Breast epithelium (tissue), 4 donors: ENCODE measurements at places on chromosomes 1 and 21. TPM values are rescaled to one million over a fixed set of nuclear protein-coding genes. Genes with fewer than 3 reads are reported as not detected.
A peak's percentile ranks its signal among the peaks of the same experiment; 100 is the strongest.

- no peaks in the 10 kb centered on the region for H3K27me3 ChIP-seq
- peak; percentile 76 for DNase-seq
- H3K4me3 ChIP-seq, result peak overlapping the region; percentile 39
- H3K4me1 ChIP-seq, result peaks cover 29% of the 10 kb centered on the region
- H3K36me3 ChIP-seq, result no peaks in the 10 kb centered on the region
Measured at GRCh38 chr1:33338440-33339211, 17.7 kb upstream of the A3GALT2 start.

- H3K4me1 ChIP-seq, result peaks cover 11% of the 10 kb centered on the region
- H3K36me3 ChIP-seq, result no peaks in the 10 kb centered on the region
- H3K27me3 ChIP-seq, result no peaks in the 10 kb centered on the region
- H3K27ac ChIP-seq, result no peak overlapping the region
Measured at GRCh38 chr1:226719596-226720387, 19.3 kb downstream of the ITPKB start.

DNA sequence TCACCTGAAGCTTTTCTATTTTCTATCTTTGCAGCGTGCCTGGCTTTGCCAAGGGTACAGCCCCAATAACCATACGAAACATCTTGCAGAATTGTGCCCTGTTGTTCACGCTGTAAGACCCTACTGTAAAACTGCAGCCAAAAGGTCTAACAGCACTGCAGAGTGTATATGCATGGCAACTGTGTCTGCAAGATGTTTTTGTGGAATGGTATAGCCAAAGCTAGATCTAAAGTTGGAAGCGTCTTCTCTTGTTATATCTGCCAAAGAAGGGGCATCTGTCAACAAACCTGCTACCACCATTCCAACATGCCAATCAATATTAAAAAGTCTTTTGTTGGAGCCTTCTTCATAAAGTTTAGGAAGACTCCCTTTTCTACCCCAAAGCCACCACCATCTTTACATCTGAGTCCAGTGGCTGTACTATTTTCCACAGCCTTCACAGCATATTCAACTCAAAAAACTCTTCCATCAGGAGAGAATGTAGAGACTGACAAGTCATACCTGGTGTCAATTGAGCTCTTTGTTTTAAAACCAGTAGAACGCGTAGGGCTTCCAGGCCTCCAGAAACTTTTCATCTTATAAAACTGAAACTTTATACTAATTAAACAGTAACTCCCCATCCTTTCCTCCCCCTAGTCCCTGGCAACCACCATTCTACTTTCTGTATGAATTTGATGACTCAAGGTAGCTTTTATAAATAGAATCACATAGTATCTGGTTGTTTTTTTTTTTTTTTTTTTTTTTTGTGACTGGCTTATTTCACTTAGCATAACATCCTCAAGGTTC lies 40.0 kb downstream of the ZSCAN20 start:
- H3K27ac ChIP-seq, result no peak overlapping the region
- no peaks in the 10 kb centered on the region for H3K27me3 ChIP-seq
- H3K4me3 ChIP-seq, result no peak overlapping the region
- no peaks in the 10 kb centered on the region for H3K36me3 ChIP-seq
- DNase-seq, result no peak

- no peak overlapping the region for H3K4me3 ChIP-seq
- no peaks in the 10 kb centered on the region for H3K4me1 ChIP-seq
- no peaks in the 10 kb centered on the region for H3K36me3 ChIP-seq
- H3K27ac ChIP-seq, result no peak overlapping the region
- DNase-seq, result no peak
Measured at GRCh38 chr1:167489571-167490340, 28.6 kb downstream of the CD247 start.

DNA sequence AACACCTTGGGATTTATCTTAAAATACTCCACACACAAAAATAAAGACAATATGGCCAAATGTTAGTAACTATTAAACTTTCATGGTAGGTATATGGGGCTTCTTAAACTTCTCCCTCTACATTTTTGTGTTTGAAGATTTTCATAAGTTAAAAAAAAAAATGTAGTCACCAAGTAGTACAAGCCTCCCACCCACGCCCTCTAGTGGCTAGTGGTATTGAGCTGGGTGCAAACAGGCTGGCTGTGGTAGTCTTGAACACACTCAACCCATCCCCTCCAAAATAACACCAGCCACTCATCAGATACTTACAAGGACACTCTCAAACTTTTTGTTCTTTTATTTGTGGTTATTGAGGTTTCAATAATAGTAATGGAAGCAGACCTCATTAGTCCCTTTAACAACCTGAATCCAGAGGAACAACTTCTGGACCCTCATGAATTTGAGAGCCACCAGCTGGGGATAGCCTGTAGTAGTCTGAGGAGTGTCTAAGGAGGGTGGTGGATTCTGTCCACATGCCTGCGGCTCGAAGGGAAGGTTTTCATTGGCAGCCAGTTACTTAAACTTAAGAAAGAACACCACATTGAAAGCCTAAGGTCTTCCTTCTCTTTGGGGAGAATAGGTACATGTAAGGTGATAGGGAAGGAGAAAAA lies 15.6 kb downstream of the RD3 start:
- no peaks in the 10 kb centered on the region for H3K27me3 ChIP-seq
- H3K4me1 ChIP-seq, result no peaks in the 10 kb centered on the region
- no peak overlapping the region for H3K4me3 ChIP-seq
- no peaks in the 10 kb centered on the region for H3K36me3 ChIP-seq
- peak; percentile 50 for DNase-seq
- no peak overlapping the region for H3K27ac ChIP-seq

DNA sequence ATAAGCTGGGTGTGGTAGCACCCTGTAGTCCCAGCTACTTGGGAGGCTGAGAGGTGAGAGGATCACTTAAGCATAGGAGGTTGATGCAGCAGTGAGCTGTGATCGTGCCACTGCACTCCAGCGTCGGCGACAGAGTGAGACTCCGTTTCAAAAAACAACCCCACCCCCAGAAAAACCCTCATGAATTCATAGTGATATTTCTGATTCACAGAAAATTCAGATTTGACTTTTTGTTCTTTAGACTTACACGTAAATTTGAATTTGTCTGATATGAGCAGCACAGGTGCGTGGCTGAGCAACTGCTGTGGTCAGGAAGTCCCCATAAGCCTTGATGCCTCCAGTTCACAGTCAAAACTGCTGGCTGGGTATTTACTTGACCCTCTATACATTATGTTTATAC lies 10.0 kb upstream of the MORC3 start:
- H3K27me3 ChIP-seq, result no peaks in the 10 kb centered on the region
- H3K27ac ChIP-seq, result no peak overlapping the region
- H3K4me3 ChIP-seq, result no peak overlapping the region

DNA sequence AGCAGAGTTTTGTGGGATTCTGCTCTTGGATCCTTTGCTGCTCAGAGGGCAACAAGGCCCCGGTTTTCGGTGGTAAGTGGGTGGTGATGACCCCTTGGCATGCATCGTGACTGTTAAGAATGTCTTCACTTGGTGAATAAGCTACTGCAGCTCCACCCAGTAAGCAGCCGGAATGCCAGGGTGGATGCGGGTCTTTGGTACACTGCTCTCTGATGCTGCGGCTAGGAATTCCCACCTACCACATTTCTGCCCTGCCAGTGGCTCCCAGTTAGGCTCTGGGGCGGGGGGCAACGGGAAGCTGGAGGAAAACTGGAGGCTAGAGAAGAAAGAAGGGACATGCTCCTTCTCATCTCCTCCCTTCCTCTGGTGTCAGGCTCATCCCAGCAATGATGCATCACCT lies 180.4 kb upstream of the GALNT2 start:
- H3K27me3 ChIP-seq, result peaks cover 10% of the 10 kb centered on the region
- H3K4me1 ChIP-seq, result no peaks in the 10 kb centered on the region
- H3K36me3 ChIP-seq, result no peaks in the 10 kb centered on the region
- H3K4me3 ChIP-seq, result no peak overlapping the region

GRCh38 chr1:248757784-248758195 lies 2.2 kb upstream of the LYPD8 start:
- H3K4me1 ChIP-seq, result no peaks in the 10 kb centered on the region
- no peak overlapping the region for H3K27ac ChIP-seq
- no peak overlapping the region for H3K4me3 ChIP-seq
- H3K36me3 ChIP-seq, result no peaks in the 10 kb centered on the region
- no peak for DNase-seq

DNA sequence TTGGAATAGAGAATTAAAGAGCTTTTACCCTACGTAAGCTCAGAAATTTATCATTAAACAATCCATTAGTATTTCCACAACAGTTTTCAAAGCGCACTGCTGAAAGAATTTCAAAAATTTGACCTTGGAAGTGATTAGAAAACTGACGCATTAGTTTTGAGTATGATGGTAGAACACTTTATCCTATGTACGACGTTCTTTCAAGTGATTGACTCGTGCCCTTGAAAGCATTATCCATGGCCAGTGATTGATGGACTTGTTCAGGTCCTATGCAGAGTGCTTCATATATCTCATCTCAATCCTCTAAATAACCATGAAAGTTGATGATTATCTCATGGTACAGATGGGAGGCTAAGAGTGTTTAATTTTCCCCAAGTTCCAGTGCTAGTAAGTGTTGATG lies 697.2 kb downstream of the USP25 start:
- no peak for DNase-seq
- no peaks in the 10 kb centered on the region for H3K36me3 ChIP-seq
- no peak overlapping the region for H3K4me3 ChIP-seq
- no peaks in the 10 kb centered on the region for H3K27me3 ChIP-seq
- H3K4me1 ChIP-seq, result no peaks in the 10 kb centered on the region

GRCh38 chr1:223631956-223632355 lies 33.5 kb downstream of the CAPN8 start:
- no peak overlapping the region for H3K27ac ChIP-seq
- no peak overlapping the region for H3K4me3 ChIP-seq
- no peaks in the 10 kb centered on the region for H3K27me3 ChIP-seq
- H3K36me3 ChIP-seq, result no peaks in the 10 kb centered on the region
- H3K4me1 ChIP-seq, result no peaks in the 10 kb centered on the region

The CD244 gene
- total RNA-seq, result 1.6 TPM

The PRAMEF12 gene
- not detected for total RNA-seq

The HHIPL2 gene
- 0.59 TPM for total RNA-seq

The RIMS3 gene
- total RNA-seq, result 4.4 TPM

The ADCY10 gene
- total RNA-seq, result 0.16 TPM

The HSPB7 gene
- 19.0 TPM for total RNA-seq
